Left cardiac atrium (tissue), 4 donors: ENCODE measurements at places on chromosomes 6 and 20. TPM values are rescaled to one million over a fixed set of nuclear protein-coding genes. Genes with fewer than 3 reads are reported as not detected.

GRCh38 chr6:124869416-124869815 lies 92.8 kb upstream of the RNF217 start:
- no peak for DNase-seq

GRCh38 chr6:89662659-89663223 lies 24.2 kb upstream of the LYRM2 start:
- DNase-seq = no peak

DNA sequence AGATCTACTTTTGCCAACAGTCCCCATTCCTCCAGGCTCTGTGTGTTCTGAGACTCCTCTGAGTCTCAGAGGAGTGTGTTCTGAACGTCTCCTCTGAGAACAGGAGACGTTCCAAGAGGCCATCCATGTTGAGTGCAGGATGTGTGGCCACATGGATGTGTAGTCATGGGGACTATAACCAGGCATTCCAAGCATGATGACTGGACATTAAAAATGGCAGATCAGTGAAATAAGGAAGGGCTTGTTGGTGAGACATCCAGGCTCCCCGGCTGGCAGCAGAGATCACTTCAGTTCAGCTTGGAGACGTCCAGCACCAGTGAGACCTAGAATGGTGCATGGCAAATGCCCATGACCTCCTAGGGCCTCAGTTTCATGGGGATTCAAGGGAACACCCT lies 34.3 kb upstream of the POU5F1 start:
- DNase-seq = no peak

- DNase-seq = no peak
Observed at GRCh38 chr6:121694801-121695251, 259.4 kb downstream of the GJA1 start.

ADGRG6 gene
- 13.4 TPM for total RNA-seq

- DNase-seq = no peak
Observed at GRCh38 chr20:3996399-3996798, 19.0 kb downstream of the RNF24 start.

DNA sequence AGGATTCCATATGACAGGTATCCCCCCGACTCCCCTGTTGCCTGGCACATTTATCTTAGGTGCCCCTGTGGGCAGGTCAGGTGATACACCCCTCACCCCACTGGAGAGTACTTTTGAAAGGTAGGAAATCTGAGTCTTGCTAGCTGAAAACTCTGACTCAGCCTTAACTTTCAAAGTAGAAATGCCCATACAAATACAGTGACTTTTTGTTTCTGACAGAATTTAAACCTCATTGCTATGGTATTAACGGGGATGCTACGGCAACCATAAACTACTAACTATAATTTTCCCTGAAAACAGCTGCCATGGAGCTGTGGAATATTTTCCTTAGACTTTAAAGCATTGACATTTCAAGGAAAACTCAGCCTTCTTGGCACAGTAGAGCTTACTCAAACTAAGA lies 536.0 kb downstream of the RFPL4B start:
- no peak for DNase-seq

SLC22A16 gene
- total RNA-seq = not detected

FAM83C gene
- total RNA-seq = not detected

LGSN gene
- not detected for total RNA-seq

DNA sequence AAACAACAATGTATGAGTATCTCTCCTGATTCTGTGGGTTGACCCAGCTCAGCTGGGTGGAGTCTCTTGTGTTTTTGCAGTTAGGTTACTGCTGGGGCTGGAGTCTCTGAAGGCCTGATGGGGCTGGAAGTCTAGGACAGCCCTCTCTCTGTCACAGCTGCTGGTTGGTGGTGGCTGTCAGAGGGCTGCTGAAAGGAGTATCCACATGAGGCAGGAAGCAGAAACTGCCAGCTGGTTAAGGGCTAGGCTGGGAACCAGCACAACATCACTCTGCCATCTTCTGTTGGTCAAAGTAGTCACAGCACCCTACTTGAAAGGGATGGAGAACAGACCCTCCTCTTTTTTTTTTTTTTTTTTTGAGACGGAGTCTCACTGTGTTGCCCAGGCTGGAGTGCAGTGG lies 10.0 kb upstream of the PACSIN1 start:
- no peak for DNase-seq

- peak; percentile 19 for DNase-seq
Observed at GRCh38 chr6:22668307-22668706, 98.9 kb downstream of the HDGFL1 start.

DNA sequence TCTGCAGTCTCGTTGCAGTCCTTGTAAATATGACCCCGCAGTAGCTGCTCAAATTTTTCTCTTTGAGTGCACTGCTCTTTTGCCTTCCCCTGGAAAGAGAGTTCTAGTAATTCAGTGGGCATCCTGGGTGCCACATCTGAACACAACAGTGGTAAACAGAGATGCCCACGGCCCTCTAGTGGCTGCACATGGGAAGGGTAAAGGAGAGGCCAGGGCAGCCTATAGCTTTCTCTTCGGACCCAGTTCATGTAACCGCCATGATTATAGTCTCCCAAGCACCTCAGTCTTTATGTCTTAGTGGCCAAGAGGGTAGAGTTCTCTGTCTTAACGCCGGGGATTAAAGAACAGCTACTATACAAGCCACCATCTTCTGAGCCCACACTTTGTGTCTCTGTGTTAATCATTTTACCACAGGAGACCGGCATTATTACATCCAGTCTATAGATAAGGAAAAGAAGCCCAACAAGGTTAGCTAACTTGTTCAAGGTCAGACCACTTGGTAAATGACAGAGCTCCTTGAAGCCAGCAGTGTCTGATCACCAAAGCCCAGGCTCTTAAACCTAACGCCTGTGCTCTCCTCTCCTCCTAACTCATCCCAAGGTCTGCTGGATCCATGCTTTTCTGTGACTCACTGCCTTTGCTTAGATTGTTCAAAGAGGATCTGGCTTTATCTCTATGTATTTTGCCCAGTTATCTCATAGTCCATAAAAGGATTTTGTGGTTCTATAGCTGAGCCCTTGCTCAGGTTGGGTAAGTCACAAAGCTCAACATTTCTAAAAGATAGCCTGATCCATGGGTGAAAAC lies 81.8 kb downstream of the ISM1 start:
- DNase-seq = no peak

- DNase-seq = no peak
Observed at GRCh38 chr6:88705601-88706000, 257.8 kb downstream of the RNGTT start.

SLC24A3 gene
- 2.1 TPM for total RNA-seq

DNA sequence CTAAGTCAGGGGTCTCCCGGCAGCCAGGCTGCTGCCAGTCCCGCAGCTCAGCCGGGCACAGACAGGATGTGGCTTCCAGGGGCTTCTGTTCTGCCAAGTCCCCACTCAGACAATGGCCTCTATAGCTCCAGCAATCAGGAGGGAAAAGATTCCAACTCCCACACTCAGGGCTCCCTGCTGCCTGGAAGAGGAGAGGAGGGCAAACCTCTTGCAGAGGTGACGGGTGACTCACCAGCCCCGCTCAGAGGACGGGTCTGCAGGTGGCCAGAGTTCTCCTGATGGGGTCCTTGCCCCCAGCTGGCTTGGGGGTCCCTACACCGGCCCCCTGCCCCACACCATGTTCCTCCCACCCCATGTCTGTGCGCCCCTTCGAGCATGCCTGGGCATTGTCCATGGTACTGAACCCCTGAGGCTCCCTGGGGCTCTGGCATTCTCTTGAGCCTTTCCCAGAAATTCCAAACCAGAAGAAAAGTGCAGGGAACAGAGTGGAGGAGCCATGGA lies 32.6 kb downstream of the NTSR1 start:
- DNase-seq = peak; percentile 15

GRCh38 chr20:34089655-34090345 lies 22.2 kb downstream of the EIF2S2 start:
- peak; percentile 34 for DNase-seq

GRCh38 chr6:163132050-163132750 lies 282.3 kb upstream of the QKI start:
- no peak for DNase-seq

GRCh38 chr20:1777476-1777820 lies 117.8 kb upstream of the SIRPA start:
- no peak for DNase-seq

DNA sequence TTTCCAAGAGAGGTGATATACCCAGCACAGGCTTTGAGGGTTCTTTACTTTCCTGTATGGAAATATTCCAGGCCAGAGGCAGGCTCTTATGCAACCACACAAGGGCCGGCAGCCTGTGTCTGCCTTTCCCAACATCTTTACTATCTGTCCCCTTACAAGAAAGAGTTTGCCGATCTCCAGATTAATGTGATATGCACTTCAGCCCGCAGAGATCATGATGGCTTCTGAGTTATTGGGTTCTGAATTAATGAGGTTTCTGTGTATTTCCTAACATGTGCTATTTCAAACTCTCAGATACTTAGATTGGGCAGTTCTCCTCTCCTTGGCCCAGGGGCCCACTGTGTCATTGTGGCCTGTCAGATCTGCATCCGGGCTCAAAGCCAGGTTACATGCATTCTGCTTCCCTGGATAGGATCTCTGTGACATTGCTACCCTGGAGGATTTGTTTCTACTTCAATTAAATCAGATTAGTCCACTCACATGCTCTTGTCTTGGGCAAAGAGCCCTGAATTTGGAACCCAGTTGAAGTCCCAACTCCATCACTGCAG lies 56.6 kb downstream of the TGM2 start:
- DNase-seq = peak; percentile 65

ADGRF1 gene
- not detected for total RNA-seq

DNA sequence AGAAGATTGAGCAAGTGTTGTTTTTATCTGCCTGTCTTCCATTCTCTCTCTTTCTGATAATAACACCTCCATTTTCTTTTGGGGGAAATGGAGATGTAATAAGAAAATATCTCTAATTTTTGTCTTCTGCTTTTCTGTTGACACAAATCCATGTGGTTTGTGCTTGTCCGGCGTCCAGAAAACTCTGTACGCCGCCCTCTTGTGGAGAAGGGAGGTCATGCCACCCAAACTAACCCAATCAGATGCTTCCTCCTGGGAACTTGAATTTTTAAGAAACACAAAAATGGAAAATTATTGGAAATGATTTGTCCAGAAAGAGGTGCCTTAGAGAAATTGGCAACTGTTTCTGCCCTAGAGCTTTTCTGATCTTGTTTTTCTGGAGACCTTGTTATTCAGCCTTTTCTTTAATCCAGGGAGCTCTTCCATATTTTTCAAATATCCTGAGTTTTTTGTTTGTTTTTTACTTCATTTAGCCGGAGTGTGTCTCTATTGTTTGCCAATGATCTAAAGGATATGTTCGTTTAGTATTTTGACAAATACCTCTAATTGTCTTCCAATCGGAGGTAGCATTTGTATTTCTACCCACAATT lies 17.8 kb upstream of the FNDC1 start:
- no peak for DNase-seq

DNA sequence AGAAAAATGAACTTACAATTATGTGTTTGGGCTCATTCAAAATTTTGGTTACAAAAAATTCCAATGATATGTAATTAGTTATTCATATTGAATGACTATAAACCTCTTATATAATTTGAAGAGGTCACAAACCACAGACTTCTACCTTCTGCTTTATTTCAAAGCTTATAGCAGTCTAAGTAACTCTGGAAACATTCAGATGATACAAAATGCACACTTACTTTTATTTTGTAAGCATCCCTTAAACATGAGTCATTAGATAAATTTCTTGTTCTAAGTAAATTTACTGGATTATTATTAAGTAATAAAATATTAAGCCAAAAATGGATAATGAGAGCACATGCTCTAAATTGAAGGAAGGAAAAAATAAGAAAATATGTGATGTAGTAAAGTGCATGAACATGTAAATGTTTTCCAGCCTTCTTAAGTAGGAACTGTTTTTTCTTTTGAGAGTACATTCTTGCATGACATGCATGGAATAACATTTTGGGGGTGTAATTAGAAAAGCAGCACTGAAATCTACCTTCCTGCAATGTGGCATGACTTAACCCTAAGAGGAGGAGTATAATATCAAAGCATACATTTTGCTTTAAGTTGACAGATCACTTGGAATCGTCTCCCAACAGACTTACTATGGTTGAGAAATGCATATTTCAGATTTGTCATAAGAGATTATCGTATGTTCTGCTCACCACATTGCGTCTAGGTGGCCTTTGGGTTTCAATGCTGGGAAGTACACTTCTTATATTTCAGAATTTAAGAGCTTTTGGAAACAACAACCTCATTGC lies 372.7 kb upstream of the HSF2 start:
- no peak for DNase-seq

EPPIN gene
- total RNA-seq = not detected

- no peak for DNase-seq
Observed at GRCh38 chr6:17519120-17519519, 81.0 kb upstream of the FAM8A1 start.

GRCh38 chr6:123533862-123534648 lies 102.7 kb downstream of the TRDN start:
- DNase-seq = peak; percentile 25

- no peak for DNase-seq
Observed at GRCh38 chr20:57829805-57830514, 120.1 kb upstream of the PMEPA1 start.

DNA sequence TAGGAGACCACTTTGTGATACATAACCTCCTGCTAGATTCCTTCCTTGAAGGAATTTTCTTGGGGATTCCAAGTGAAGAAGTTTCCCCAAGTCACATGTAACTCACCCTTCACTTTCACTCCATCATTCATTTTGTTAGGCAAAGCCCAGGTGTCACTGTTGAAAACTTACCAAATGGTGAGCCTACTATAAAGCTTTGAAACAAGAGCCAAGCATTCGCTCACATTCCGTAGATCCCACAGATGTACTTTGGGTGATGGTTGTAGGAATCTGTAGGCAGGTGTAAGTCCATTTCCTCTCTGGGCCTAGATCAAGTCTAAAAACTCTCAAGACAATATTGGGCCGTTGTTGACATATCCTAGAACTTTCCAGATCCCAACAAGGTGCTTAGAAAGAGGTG lies 74.1 kb downstream of the PRDM1 start:
- no peak for DNase-seq

GRCh38 chr6:12693122-12693521 lies 23.4 kb upstream of the PHACTR1 start:
- no peak for DNase-seq

GRCh38 chr20:6651561-6651960 lies 115.9 kb upstream of the BMP2 start:
- no peak for DNase-seq

GRCh38 chr20:33653218-33653899 lies 8.8 kb upstream of the C20orf144 start:
- peak; percentile 62 for DNase-seq

DNA sequence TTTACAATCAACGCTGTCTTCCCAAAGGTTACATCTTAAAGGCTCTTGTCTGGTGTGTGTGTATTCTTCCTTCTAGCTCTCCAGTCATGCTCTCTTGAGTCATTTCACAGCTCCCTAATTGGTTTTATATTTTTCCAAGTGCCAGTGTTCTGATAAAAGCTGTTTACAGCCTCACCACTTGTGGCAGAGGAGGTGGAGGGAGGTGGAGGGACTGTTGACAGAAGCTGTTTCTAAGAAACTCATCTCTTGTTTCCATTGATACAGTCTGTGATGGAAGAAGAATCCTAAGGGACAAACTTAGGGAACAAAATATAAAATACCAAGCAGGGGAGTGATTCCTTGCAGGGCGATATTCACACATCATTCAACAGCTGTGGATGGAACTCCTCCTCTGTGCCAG lies 64.0 kb downstream of the QRSL1 start:
- DNase-seq = no peak

GRCh38 chr20:35002426-35003210 lies 47.0 kb downstream of the MYH7B start:
- peak; percentile 5 for DNase-seq
